ENCODE measurements at places on chromosomes 3 and 15.

- DNase-seq, result peak; percentile 1
These were observed 30.2 kb downstream of the ZBTB11 start for GRCh38 chr3:101646726-101647125.

- no peak for DNase-seq
These were observed 143.2 kb upstream of the TLE3 start for GRCh38 chr15:70240820-70241430.

DNA sequence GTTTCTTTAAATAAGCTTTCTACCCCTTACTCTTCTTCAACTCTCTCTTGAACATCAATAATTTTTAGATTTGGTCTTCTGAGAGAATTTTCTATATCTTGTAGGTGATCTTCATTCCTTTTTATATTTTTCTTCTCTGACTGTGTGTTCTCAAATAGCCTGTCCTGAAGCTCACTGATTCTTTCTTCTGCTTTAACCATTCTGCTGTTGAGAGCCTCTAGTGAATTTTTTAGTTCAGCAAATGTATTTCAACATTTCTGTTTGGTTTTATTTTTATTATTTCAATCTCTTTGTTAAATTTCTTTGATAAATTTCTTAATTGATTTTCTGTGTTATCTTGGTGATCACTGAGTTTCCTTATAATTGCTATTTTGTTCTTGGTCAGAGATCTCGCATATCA, 19.6 kb downstream of the IQCH start:
- no peak for DNase-seq

- no peak for DNase-seq
These were observed 117.3 kb upstream of the C15orf61 start for GRCh38 chr15:67403428-67404154.

DNA sequence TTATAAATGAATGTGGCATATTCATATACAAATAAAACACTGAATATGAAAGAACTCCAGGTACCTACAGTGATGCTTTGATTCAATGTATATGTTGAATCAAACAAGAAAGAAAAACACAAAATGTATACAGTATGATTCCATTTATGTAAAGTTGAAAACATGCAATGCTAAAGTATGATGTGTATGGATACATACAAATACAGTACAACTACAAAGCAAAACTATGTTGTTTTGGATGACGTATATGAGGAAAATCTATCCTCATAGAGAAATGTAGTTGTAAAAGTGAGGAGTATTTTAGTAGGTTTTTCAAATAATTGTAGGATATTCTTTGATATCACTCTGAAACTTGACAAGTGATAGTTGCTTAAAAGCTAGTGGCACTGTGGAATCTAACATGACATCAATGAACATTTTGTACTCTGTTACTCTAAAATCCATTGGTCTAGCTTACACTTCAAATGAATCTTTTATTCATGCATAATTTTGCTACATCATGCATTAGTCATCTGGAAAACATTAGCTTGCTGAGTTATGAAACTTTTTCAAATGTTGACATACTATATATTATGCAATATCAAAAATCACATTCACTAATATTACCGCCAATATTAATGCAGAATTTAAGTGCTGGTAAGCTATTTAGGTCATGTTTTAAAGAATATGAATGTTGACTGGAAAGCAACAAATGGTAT, 278.1 kb upstream of the CHRNA7 start:
- DNase-seq, result peak; percentile 27

GRCh38 chr3:49238274-49239127, 38.5 kb downstream of the C3orf62 start:
- DNase-seq, result peak; percentile 18

GRCh38 chr15:68582864-68583263, 4.1 kb downstream of the CORO2B start:
- DNase-seq, result no peak

GRCh38 chr3:18264361-18264760, 160.8 kb downstream of the SATB1 start:
- no peak for DNase-seq

- no peak for DNase-seq
These were observed 76.4 kb downstream of the CHRNA7 start for GRCh38 chr15:32106401-32107381.

DNA sequence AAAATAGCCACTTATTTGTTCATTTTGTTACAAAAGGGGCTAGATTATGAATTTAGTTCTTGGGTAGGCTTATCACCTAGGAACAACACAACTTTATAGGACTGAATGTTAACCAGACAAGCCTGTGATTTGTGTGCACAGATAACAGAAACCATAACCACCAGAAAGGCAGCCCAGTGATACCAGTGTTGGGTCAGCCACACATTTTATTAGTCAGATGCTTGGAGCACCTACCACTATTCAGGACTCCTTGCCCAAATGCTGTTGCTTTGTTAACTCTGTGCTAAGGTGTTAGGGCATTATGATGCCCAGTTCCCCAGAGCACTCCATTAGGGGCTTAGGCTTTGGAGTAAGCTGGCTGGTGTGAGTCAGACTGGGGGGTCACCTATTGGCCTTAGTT, 22.5 kb downstream of the PLCL2 start:
- DNase-seq, result no peak

GRCh38 chr3:104961851-104962250, 404.9 kb upstream of the ALCAM start:
- peak; percentile 27 for DNase-seq

DNA sequence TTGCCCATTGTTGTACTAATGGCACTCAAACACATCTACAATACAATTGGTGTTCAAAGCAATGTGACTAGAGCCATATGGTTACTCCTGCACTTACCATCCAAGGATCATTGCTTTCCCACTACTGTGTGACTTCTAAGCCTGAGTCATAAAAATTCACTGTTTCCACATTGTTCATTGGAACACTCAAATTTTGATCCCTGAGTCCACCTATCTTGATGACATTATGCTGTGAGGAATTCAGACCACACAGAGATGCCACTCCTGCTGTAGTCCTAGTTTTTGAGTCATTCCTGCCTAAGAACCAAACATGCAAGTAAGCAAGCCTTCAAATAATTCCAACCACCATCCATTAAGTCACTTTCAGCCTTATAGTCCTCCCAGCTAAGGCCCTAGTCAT, 176.2 kb downstream of the EFHB start:
- DNase-seq, result peak; percentile 20

- DNase-seq, result no peak
These were observed 362.0 kb downstream of the ZPLD1 start for GRCh38 chr3:102796804-102797203.

DNA sequence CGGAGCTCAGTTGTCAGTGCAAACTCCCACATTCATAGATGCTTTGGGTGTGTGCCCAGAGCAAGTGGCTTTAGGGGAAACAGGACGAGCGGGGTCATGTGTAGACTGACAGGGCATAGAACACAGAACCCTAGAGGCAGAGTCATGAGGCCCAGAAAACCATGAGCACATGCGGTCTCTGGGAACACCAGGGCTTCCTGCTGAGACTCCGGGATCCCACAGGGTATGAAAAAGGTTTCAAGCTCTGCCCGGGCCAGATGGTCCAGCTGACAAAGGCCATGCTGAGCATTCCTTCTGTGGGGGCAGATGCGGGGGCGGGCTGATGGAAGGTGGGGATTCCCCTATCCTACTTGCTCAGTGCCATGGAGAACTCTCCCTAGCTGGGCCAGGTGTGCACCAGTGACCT, 44.8 kb downstream of the ROPN1B start:
- no peak for DNase-seq

DNA sequence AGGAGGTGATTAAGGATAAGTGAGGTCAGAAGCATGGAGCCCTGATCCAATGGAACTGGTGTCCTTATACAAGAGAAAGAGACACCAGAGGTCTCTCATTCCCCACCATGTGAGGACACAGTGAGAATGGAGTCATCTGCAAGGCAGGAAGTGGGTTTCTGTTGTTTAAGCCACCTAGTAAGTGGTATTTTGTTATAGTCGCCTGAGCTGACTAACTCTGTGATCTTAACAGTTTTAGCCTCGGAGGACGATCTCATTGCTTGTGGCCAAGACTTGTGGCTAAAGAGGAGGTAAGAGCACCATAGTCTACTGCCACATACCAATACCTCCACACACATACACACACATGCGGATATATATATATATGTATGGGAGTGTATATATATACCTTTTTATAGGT, 73.8 kb downstream of the MCTP2 start:
- no peak for DNase-seq

GRCh38 chr15:86515625-86516024, 436.0 kb downstream of the AGBL1 start:
- no peak for DNase-seq

GRCh38 chr3:167396075-167396474, 16.0 kb upstream of the ZBBX start:
- no peak for DNase-seq

- no peak for DNase-seq
These were observed 170.3 kb downstream of the SUCLG2 start for GRCh38 chr3:67484085-67484484.

DNA sequence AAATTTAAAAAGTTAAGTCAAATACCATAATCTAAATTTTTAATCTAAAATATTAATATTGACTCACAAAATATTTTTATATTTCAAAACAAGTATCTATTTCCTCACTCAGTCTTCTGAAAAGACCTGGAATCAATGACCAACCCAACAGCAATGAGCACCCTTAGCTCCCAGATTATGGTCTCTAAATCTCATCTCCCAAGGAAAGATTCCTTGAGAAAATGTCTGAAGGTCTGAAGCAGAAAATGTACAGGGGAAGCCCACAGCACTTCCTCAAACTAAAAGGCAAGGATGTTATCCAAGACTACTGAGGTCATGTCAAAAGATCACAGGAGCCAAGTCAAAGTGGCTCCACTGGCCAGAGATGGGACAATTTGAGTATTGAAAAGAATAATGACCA, 51.0 kb upstream of the SLCO2A1 start:
- no peak for DNase-seq

GRCh38 chr3:81592101-81592500, 169.3 kb downstream of the GBE1 start:
- DNase-seq, result peak; percentile 20

- DNase-seq, result no peak
These were observed 120.1 kb downstream of the VGLL4 start for GRCh38 chr3:11523572-11524101.

DNA sequence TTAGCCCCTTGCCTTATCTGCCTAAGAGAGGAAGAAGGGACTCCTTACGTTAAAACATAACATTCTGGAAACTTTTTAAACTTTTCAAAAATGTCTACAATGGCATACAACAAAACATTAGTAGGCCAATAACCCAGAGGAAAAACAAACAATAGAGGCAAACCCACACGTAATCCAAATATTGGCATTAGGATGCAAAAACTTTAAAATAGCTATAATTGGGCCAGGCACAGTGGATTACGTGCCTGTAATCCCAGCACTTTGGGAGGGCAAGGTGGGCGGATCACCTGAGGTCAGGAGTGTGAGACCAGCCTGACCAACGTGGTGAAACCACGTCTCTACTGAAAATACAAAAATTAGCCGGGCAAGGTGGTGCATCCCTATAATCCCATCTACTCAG, 134.9 kb downstream of the AQP9 start:
- no peak for DNase-seq

DNA sequence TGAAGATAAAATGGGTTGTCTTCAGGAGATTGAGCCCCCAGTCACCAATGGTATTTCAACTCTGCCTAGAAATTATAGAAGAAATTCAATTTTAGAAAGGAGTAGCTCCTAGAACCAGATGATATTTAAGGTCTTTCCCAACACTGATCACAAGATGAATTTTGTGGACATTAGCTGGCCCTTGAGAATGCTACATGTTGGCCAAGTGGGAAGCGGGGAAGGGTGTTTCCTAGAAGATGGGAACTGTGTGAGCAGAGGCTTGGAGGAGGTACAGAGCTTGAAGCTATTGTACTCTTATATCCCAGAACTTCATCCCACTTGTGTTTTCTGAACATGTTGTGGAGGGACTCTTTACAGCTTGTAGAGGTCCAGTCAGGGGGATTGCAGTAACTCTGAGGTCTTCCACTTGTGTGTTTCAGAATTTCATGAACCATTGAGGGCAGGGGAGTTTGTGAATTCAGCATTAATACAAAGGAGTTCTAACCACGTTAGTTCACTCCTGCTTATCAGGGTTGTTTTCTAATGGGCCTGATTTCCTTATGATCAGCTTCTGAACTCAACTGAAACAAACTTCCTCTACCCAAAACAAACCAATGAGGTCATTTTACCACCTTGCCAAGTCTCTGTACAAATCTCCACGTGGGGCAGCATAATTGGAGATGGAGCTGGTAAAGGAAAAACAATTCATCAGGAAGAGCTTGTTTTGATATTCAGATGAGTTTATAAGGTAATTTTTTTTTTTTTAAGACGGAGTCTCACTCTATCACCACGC, 152.6 kb upstream of the TPM1 start:
- no peak for DNase-seq

- peak; percentile 72 for DNase-seq
These were observed 101.5 kb downstream of the RBMS3 start for GRCh38 chr3:29382409-29382808.

GRCh38 chr15:68205954-68206539, 915 bp upstream of the CALML4 start:
- DNase-seq, result no peak

DNA sequence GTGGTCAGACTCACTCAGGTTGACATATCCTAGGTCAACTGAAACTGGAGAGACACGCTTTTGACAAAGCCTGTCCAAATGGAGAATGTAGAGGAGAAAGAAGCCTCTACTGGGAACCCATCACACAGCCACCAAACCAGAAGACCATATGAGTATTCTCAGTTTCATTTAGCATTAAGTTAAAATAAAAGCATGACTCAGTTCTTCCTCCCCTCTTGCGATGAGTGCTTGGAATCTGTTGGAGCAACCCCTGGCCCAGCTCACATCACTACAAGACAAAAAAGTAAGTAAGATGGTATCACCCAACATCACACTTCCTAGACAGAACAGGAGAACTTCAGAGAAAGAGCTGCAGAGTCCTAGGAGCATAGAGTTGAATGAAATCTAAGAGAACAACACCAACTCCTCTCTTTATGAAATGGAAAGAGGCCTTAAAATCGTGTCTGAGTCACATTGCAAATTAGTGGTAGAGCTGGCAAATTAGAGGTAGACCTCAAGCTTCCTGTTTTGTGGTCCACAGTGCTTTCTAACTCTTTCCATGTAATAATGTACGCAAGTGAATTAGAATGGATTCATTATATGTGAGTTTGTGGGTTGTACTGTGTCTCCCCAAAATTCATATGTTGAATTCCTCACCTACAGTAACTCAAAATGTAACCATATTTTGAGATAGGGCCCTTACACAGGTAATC, 51.2 kb downstream of the FGF12 start:
- no peak for DNase-seq

- no peak for DNase-seq
These were observed 252.8 kb downstream of the ZIC1 start for GRCh38 chr3:147661916-147662315.

- DNase-seq, result no peak
These were observed 28.3 kb downstream of the MRAS start for GRCh38 chr3:138376663-138377062.

DNA sequence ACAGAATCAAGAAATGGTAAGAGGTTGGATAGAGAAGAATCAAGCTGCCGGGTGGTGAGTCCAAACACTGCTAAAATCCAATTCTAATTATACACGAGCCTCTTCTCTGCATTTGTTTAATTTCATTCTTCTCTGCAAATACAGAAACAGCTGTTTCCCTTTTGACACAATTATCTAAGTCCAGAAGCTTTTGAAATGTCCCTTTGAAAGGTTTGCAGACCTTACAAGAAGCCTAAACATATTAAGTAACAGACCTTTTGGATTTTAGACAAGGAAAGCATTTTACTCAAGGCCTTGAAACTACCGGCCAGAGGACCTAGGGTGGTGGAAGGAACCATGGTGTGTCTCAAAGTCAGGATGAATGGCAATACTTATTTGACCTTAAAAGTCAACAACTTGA, 403.8 kb upstream of the ADAMTS9 start:
- DNase-seq, result no peak

GRCh38 chr15:93708724-93709445, 522.5 kb upstream of the MCTP2 start:
- DNase-seq, result no peak

- no peak for DNase-seq
These were observed 292.5 kb downstream of the CHST2 start for GRCh38 chr3:143412084-143412483.
